Activated naive CD8-positive, alpha-beta T cell treated with anti-CD3 and anti-CD28 coated beads, Interleukin-2, amount 10 ng/mL, durations not matched to agents 7 days and 5 days (primary cell): ENCODE measurements at places on chromosomes 16 and 17.
A peak's percentile ranks its signal among the peaks of the same experiment; 100 is the strongest.

DNA sequence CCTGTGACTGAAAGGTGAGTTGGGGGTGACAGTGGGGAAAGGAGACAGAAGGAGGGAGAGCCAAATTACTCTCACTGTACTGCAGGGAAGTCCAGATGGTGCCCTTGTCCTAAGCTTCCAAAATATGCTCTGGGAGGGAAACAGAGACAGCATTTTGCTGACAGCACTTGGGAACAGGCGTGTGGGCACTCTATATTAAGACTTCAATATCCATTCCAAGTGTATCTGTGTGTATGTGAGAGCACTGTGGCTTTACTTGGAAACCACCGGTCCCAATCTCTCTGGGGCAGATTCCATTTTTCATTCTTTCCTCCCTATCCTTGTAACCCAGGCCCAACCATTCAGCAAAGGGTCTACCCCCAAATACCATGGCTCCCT lies 407.3 kb downstream of the UTP18 start:
- DNase-seq: no peak
- H3K4me1 ChIP-seq: peaks cover 3% of the 10 kb centered on the region
- no peaks in the 10 kb centered on the region for H3K27me3 ChIP-seq
- H3K4me3 ChIP-seq: no peak overlapping the region
- H3K36me3 ChIP-seq: no peaks in the 10 kb centered on the region

GRCh38 chr17:27845264-27846041 lies 45.1 kb upstream of the NOS2 start:
- no peaks in the 10 kb centered on the region for H3K27me3 ChIP-seq
- peaks cover 4% of the 10 kb centered on the region for H3K36me3 ChIP-seq
- DNase-seq: no peak
- no peak overlapping the region for H3K27ac ChIP-seq
- peaks cover 26% of the 10 kb centered on the region for H3K4me1 ChIP-seq

DNA sequence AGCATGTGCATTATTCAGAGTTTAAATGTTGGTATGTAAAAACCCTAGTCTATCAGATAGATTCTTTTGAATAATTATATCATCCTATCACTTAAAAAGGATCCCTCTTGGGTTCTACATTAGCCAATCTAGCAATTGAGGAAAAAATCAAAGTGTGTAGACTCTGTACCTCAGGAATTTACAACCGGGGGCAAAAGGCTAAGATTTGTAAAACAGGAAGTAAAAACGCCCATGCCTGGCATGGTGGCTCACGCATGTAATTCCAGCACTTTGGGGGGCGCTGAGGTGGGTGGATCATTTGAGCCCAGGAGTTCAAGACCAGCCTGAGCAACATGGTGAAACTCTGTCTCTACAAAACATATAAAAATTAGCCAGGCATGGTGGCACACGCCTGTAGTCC lies 58.6 kb downstream of the SLC6A4 start:
- no peak overlapping the region for H3K4me3 ChIP-seq
- H3K27ac ChIP-seq: no peak overlapping the region
- H3K27me3 ChIP-seq: no peaks in the 10 kb centered on the region
- peaks cover 25% of the 10 kb centered on the region for H3K36me3 ChIP-seq
- DNase-seq: no peak
- H3K4me1 ChIP-seq: peaks cover 14% of the 10 kb centered on the region

GRCh38 chr17:50059256-50059655 lies 3.3 kb downstream of the ITGA3 start:
- no peak overlapping the region for H3K27ac ChIP-seq
- no peak overlapping the region for H3K4me3 ChIP-seq
- DNase-seq: no peak

GRCh38 chr16:88591577-88592021 lies 21.4 kb downstream of the ZC3H18 start:
- no peak overlapping the region for H3K4me3 ChIP-seq
- peaks cover 37% of the 10 kb centered on the region for H3K36me3 ChIP-seq
- no peak overlapping the region for H3K27ac ChIP-seq
- DNase-seq: no peak
- no peaks in the 10 kb centered on the region for H3K27me3 ChIP-seq

DNA sequence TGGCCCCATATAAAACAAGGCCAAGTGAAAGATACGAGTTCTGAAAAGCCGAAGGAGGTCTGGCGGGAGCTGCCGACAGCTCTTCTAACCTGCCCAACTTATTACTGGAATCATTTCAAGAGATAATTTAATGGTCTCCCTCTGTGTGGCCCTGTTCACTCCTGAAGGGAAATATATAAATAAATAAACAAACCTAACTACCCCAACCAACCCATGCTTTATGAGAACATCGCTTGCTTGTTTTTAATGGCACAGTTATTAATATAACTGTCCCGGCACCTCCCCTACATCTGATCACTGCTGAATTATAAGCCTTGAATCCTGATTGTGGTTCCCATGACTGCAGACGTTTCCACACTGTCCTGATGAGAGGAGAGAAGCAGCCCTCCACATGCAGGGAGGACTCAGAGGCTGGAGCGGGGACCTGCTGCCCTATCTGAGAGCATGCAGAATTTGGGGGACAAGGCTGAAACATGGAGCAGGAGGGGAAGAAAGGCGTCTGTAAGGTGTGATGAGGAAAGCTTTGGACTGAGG lies 22.2 kb downstream of the CDK5RAP3 start:
- no peak overlapping the region for H3K27ac ChIP-seq
- no peak for DNase-seq
- peaks cover 7% of the 10 kb centered on the region for H3K27me3 ChIP-seq
- H3K4me3 ChIP-seq: no peak overlapping the region
- H3K36me3 ChIP-seq: no peaks in the 10 kb centered on the region

- H3K4me1 ChIP-seq: peaks cover 30% of the 10 kb centered on the region
- peaks cover 2% of the 10 kb centered on the region for H3K36me3 ChIP-seq
- no peak overlapping the region for H3K27ac ChIP-seq
- H3K27me3 ChIP-seq: no peaks in the 10 kb centered on the region
- no peak overlapping the region for H3K4me3 ChIP-seq
- DNase-seq: peak; percentile 63
Measured at GRCh38 chr17:78842881-78843565, 2.4 kb upstream of the USP36 start.

- H3K4me3 ChIP-seq: no peak overlapping the region
- H3K27me3 ChIP-seq: no peaks in the 10 kb centered on the region
- DNase-seq: no peak
- no peaks in the 10 kb centered on the region for H3K4me1 ChIP-seq
Measured at GRCh38 chr16:25134166-25134700, 22.7 kb downstream of the LCMT1 start.

DNA sequence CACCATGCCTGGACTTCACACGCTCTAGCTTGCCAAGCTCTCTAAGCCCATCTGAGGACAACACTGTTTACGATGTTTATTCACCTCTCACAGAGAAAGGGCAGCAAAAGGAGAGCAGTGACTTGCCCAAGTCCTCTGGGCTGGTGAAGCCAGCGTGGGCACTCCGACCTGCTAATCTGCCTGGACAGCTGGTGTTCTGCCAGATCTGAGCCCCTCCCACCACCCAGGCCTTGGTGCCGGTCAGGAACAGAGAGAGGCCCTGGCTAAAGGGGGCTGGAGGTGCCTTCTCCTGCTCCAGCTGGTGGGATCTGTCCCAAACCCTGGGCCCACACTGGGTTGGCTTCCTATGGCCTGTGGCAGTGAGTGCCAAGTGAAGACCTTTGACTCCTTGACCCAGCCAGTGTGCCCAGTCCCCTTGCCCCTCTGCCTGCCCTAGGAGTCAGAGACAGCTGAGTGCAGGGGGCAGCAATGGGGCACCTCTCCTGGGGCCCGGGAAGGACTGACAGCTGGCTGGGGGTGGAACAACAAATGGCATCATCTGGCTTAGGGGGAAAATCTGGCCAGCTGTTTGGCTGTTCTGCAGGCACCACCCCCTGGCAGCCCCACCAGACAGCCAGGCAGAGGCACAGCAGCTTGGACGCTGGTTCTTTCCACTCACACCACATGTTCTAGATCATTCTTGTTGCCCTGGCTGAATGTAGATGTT lies 1.8 kb upstream of the SLC4A1 start:
- no peaks in the 10 kb centered on the region for H3K36me3 ChIP-seq
- no peak overlapping the region for H3K4me3 ChIP-seq
- H3K27ac ChIP-seq: no peak overlapping the region
- H3K27me3 ChIP-seq: peaks cover 2% of the 10 kb centered on the region

- DNase-seq: no peak
- H3K27me3 ChIP-seq: peaks cover 2% of the 10 kb centered on the region
- H3K27ac ChIP-seq: no peak overlapping the region
- H3K36me3 ChIP-seq: no peaks in the 10 kb centered on the region
Measured at GRCh38 chr16:20303012-20303411, 24.3 kb downstream of the GP2 start.

DNA sequence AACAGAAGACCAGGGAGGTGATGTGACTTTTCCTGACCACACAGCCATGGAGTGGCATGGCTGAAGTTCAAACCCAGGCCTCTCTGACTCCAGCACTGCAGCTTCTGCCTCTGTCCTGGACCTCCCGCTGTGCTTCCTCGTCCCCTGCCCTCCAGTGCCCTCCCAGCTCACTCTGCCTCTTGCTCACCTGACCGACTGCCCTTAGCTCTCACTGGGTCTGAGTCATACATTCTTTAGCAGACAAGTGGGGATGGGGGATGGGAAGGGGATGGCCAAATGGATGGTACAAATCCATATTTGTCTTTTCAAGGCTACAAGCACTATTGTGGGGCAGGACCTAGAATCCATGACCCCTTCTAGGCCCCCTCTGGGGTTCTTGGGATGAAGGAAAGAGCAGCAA lies 33.0 kb downstream of the PITPNM3 start:
- no peak for DNase-seq
- H3K4me3 ChIP-seq: no peak overlapping the region
- no peaks in the 10 kb centered on the region for H3K4me1 ChIP-seq

DNA sequence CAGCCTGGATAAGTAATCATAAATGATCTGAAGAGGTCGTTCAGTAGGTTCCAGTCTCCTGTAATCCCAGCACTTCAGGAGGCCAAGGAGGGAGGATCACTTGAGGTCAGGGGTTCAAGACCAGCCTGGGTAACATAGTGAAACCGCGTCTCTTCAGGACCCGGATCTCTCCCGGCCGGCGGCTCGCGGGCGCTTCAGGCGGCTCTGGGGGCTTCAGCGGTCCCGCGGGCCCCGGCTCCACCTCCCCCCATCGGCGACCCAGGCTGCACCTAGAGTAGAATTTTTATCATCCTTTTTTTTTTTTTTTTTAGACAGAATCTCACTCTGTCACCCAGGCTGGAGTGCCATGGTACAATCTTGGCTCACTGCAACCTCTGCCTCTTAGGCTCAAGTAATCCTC lies 95.9 kb downstream of the ABCC12 start:
- H3K27ac ChIP-seq: no peak overlapping the region
- peaks cover 2% of the 10 kb centered on the region for H3K4me1 ChIP-seq
- DNase-seq: no peak
- H3K36me3 ChIP-seq: no peaks in the 10 kb centered on the region
- peaks cover 10% of the 10 kb centered on the region for H3K27me3 ChIP-seq
- H3K4me3 ChIP-seq: no peak overlapping the region

DNA sequence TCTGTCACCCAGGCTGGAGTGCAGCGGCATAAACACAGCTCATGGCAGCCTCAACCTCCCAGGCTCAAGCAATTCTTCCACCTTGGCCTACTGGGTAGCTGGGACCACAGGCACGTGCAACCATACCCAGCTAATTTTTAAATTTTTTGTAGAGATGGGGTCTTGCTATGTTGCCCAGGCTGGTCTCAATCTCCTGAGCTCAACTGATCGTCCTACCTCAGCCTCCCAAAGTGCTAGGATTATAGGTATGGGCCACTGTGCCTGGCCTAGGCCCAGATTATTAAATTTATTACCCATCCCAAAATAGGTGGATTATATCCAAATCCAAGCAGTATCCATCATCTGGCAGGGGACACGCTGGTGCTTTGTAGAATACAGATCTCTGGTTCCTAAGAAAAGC lies 53.8 kb downstream of the METTL16 start:
- H3K4me1 ChIP-seq: no peaks in the 10 kb centered on the region
- H3K4me3 ChIP-seq: no peak overlapping the region
- DNase-seq: no peak
- H3K27me3 ChIP-seq: no peaks in the 10 kb centered on the region

GRCh38 chr17:67712375-67712774 lies 5.4 kb upstream of the NOL11 start:
- H3K4me1 ChIP-seq: peaks cover 10% of the 10 kb centered on the region
- H3K27me3 ChIP-seq: peaks cover 4% of the 10 kb centered on the region
- no peak overlapping the region for H3K27ac ChIP-seq
- H3K4me3 ChIP-seq: no peak overlapping the region
- DNase-seq: no peak
- H3K36me3 ChIP-seq: no peaks in the 10 kb centered on the region

DNA sequence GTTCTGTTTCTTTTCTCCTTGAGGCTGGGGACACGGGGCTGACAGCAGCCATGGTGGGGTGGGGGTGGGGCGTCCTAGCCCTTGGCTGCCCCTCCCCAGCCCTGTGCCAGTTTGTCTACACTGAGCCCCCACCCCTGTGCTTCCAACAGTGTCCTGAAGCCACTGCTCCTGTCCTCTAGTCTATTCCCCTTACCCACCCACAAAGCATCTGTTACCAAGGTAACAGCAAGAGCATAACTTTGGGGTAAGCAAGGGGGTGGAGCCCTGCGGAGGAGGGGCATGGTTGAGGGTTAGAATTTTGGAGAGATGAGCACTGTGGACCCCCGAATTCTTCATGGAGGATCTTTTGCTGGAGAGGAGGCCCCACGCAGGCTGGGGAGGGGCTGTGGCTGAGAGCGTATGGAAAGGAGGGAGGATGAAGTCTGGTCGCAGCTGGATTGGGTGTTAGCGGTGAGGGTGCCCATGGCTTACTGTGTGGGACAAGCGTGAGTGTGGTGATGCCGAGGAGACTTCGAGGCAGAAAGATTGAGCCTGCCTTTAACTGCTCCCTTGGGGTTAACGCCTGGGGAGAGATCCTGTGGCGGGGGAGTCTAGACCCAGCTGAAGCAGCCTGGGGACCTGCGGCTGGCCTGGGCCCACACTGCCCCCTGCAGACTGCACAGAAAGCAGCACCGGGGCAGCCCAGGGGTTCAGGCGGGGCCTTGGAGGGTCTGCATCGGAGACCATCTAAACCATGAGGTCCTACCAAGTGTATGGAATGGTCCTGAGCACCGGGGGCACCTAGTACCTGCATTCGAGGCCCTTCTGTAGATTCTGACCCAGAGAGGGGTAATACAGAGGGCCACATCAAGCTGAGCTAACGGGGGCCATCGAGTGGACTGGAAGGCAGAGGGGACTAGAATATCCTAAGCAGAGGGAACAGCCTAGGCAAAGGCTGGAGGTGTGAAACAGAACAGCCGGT lies 6.1 kb upstream of the STAC2 start:
- peak; percentile 73 for DNase-seq
- H3K27ac ChIP-seq: peak overlapping the region; percentile 36
- H3K4me1 ChIP-seq: peaks cover 11% of the 10 kb centered on the region
- no peaks in the 10 kb centered on the region for H3K36me3 ChIP-seq

- peak overlapping the region; percentile 20 for H3K4me3 ChIP-seq
- DNase-seq: peak; percentile 29
- H3K36me3 ChIP-seq: no peaks in the 10 kb centered on the region
- peaks cover 2% of the 10 kb centered on the region for H3K27me3 ChIP-seq
- H3K27ac ChIP-seq: peak overlapping the region; percentile 49
Measured at GRCh38 chr17:40536295-40537171, 28.7 kb downstream of the CCR7 start.
